ENCODE measurements at places on chromosomes 1 and 21.

GRCh38 chr21:26138615-26139257, 31.8 kb downstream of the APP start:
- DNase-seq, result no peak

DNA sequence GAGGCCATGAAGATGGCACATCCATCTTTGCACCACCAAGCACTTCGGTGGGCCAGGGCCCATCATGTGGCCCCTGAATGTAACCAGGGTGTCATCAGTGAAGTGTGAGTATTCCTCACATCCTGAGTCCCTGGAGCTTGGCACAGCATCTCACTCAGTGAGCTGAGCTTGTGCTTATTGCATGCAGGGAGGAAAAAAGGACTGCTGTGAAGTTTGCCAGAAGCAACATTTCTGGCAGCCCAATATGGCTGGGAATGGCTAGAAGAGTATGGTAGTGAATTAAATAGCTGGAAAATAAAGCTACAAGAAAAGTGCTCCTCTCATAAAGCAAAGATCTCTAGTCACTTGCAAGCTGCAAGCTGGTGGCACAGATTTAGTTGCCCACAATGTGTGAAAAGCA, 109.3 kb downstream of the TNFSF18 start:
- no peak for DNase-seq

- no peak for DNase-seq
Observed at GRCh38 chr1:113178522-113178921, 105.5 kb downstream of the LRIG2 start.

DNA sequence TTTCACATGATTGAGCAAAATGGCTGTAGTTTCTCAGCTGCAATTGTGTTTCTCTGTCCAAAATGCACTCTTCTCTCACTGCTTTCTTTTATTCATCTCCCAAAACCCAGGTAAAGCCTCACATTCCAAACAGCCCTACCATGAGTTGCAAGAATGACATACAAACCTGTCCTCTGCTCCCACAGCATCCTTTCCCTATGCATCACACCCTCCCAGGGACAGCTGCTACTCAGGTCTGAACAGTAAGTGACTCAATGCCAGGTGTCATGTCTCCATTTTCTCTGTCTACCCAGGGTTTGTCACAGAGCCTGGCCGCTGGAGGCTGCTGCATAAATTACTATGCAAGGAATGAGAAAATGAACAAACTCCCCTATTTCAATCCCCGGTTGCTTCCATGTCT, 118.5 kb downstream of the PLD5 start:
- no peak for DNase-seq

GRCh38 chr21:37496972-37497371, 130.4 kb downstream of the DYRK1A start:
- DNase-seq, result no peak

DNA sequence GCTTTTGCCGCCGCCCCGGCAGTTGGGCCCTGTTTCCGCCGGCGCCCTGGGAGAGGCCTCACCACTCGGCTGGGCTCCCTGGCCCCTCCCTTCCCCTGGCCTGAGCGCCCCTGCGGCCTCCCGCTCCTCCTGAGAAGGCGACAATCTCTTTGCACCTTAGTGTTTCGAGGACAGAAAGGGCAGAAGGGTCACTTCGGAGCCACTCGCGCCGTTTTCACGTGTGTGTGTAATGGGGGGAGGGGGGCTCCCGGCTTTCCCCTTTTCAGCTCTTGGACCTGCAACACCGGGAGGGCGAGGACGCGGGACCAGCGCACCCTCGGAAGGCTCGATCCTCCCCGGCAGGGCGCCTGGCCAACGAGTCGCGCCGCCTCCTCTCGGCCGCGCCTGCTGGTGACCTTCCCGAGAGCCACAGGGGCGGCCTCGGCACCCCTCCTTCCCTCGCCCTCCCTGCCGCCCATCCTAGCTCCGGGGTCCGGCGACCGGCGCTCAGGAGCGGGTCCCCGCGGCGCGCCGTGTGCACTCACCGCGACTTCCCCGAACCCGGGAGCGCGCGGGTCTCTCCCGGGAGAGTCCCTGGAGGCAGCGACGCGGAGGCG, 432 bp upstream of the SIM2 start:
- DNase-seq, result no peak

Measured in A172 (cell line).